ENCODE measurements at places on chromosomes 13 and 19.

DNA sequence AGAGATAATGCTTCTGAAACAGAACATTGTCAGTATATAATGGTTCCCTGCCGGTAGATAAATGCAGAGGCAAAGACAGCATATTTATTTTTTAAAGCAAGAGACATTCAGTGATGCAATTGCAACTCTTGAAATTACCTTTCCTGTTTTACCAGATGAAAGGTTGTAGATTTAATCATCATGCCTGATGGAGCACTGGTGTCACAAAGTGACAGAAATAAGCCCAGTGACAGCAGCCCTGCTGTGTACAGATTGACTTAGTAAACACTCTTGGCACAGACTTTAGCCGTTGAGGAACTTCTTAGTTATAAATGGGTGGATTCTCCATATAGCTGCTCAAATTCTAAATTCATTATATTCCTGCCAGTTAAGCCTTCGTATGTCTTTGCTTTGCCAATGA is 172.5 kb downstream of the ITGBL1 start:
- no peak for DNase-seq

DNA sequence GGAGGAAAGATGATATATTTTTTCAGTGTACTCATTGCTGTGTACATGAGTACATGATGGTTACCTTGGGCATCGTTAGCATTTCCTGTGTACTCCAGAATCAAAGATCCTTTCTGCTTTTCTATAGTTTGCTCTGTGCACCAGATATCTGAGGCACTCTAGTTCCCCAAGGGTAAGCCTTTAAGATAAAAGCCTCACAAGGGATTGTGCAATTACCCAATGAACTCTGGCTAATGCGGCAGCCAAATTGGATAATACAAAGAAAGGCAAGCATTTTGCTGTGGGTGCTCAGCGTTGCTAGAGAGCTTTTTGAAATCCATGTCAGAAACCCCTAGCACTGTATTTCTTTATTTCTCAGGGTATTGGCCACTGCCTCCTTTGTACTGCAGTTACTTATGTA is 2.9 kb downstream of the CYSLTR2 start:
- no peak for DNase-seq

DNA sequence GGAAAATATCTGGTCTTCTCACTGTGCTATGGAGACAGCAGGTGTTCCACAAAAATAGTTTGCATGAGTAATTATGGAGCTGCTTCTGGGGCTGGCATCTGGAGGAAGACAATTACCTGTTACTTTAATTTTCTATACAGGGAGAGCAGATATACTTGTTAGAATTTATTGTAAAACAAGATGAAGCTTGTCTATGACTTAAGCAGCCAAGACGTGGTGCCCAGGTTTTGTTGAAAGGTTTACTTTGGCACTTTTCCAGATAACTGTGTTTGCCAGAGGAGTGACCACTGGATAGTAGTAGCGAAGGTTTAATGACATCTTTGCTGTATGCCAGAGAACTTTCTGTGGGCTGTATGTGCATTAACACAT is 134.5 kb upstream of the KL start:
- DNase-seq: no peak

GRCh38 chr19:22332924-22333323 is 46.7 kb downstream of the ZNF729 start:
- no peak for DNase-seq

- DNase-seq: peak; percentile 28
Measured at GRCh38 chr19:55041627-55042343, 3.7 kb upstream of the GP6 start.

- DNase-seq: no peak
Measured at GRCh38 chr19:16400911-16401591, 70.7 kb downstream of the EPS15L1 start.

GRCh38 chr19:19510432-19510831 is 4.9 kb downstream of the TSSK6 start:
- DNase-seq: no peak

DNA sequence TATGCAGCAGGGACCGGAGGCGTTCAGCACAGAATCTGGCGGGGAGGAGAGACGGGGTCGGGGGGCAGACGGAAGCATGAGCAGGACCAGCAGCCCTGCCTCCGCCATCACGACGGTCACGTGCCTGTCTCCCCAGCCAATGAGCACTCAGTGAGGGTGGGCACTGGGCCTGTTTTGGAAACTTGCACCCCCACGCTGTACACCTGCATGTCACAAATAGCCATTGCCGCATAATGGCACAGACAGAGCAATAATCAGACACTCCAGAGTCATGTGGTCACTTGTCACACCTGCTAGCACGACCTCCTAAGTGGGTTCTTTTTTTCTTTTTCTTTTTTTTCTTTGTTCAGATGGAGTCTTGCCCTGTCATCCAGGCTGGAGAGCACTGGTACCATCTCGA is 8.8 kb downstream of the ERCC2 start:
- no peak for DNase-seq

DNA sequence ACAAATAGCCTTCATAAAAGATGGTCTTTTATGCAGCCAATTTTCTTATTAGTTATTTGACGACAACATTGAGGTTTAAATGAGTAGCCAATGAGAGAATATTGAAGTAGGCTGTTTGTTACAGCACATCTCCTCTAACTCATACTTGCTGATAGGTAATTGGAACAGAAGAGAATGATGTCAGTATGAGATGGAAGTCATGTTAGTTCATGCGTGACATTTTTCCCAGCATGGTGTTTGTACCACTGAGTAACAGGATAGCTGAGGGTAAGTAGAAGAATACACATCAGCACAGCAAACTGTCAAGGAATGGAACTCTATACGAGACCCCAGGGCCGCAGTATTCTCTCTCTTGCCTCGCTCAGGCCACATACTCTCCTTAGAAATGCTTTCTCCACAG is 37.2 kb downstream of the COL4A2 start:
- no peak for DNase-seq

GRCh38 chr19:24033963-24034342 is 53.0 kb upstream of the ZNF254 start:
- peak; percentile 26 for DNase-seq

DNA sequence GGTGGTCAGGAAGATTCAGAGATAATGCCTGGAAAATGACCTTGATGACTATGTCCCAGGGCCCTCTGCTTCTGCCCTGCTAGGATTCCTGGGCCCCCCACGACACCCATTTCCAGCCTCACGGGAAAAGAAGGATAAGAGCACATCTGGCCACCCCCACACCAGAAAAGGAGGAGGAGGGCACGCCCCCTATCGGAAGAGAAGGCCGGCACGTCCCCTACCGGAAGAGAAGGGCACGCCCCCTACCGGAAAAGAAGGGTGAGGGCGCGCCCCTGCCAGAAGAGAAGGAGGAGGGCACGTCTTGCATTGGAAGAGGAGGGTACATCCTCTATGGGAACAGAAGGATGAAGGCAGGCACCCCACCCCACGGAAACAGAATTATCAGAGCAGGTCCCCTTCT is 84.3 kb downstream of the IER2 start:
- DNase-seq: peak; percentile 75
